ENCODE measurements at places on chromosomes 16 and 17. TPM values are rescaled to one million over a fixed set of nuclear protein-coding genes. Genes with fewer than 3 reads are reported as not detected.

- no peak for DNase-seq
Observed at GRCh38 chr16:56237451-56237930, 46.2 kb downstream of the GNAO1 start.

DNA sequence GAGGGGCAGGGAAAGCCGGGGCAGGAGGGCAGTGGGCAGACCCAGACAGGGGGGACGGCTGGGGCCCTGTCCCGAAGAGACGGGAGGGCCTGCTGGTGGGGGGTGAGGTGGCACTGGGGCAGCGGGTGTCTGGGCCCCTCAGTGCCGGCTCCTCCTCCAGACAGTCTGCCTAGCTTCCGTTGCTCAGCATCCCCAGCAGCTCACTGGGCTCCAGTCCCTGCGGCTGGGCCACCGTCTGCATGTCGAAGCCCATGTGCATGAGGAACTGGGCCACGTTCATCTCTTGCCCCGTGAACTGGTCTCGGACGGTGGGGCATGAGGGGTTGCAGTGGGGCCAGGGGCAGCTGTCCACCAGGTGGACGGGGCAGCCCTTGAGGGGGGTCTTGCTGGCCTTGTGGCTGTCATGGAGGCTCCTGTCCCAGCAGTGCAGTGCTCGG, 5.8 kb upstream of the MYADML2 start:
- no peak for DNase-seq

GRCh38 chr16:73047221-73047535, 750 bp downstream of the ZFHX3 start:
- DNase-seq, result no peak

DNA sequence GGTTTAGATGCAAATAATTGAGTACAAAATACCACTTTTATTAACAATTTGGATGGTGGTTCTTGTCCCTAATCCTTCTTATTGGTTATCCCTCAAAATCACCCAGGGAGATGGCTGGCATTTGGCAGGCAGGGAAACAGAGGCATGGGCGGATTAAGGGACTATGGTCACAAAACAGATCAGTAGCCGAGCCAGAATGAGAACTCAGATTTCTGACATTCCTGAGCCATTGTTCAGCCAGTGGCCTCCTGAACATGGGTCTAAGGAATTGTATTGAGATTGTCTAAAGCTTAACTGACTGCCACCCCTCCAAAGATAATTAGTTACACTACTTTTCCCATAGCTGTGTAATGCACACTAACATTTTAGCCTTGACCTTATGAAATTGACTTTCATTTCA, 88.4 kb downstream of the CHD9NB start:
- DNase-seq, result no peak

DNA sequence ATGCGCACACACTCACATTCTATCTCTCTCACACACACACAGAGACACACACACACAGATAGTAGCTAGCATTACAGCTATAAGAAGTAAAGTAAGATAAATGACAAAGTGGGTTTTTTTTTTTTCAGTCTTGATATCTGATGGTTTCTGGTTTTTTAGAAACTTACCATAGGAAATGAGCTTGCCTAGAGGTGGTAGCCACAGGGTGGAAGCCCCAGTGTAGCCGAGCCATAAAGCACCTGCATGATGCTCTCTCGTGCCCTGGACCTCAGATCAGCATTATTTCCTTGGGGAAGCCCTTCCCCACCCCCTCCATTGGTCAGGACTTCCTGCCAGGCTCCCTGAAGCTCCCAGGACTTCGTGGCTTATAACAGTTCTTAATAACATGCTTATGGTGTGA, 264.3 kb upstream of the C16orf82 start:
- DNase-seq, result no peak

- no peak for DNase-seq
Observed at GRCh38 chr16:84548971-84549844, 44.7 kb upstream of the MEAK7 start.

GRCh38 chr17:13787636-13788035, 185.9 kb upstream of the HS3ST3A1 start:
- no peak for DNase-seq

DNA sequence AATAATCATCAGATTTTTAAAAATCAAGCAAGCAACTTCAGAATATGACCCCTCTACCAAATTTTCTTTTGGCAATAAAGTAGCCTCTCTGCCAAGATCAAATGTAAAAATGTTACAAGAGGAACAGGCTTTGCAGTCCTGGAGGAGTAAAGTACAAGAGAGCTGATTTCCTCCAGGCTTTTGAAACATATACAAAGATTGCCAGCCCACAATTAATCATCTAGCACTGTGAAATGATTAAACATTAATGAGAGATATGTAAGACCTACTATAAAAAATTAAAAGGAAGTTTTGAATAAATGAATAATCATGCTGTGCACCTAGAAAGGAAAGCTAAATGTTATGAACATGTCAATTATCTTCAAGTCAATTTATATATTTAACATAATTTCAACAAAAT, 26.3 kb downstream of the TXNDC11 start:
- DNase-seq, result no peak

GRCh38 chr17:51165680-51166197, 472 bp upstream of the NME2 start:
- DNase-seq, result no peak

DNA sequence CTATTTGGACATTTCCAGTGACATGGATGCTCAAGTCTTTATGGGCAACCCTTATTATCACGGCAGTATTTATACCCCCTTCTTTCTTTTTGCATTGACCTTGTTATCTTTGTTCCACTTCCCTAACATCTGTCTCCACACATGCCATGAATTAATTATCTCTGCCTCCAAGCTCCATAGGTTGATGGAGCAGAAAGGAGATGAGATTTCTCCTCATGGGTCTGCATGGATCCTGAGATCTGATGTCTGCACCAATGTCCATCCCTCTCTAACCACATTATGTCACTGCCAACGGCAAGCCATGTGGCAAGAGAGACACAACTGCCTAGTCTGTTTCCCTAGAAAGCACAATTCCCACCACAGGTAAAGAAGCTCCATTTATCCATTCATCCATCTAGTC, 416.8 kb upstream of the ASIC2 start:
- no peak for DNase-seq

DNA sequence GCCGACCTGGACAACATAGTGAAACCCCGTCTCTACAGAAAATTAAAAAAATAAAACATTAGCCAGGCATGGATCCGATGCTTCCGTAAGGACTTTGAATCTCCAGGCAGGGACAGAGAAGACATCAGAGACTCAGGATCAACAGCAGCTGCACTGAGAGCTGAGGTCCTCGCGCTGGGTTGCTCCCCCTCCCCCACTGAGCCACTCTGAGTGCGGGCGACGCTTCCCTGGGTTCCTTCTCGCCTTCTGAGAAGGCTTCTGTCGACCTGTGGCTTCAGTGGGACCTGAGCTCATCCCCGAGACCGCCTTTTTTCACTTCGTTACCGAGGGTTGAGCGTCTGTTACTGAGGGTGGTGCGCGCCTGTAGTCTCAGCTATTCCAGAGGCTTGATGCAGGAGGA, 20.4 kb downstream of the ACTG1 start:
- DNase-seq, result no peak

GRCh38 chr16:3968551-3968950, 88.0 kb upstream of the CREBBP start:
- no peak for DNase-seq

- DNase-seq, result no peak
Observed at GRCh38 chr17:19546289-19547065, 12.8 kb downstream of the SLC47A1 start.

DNA sequence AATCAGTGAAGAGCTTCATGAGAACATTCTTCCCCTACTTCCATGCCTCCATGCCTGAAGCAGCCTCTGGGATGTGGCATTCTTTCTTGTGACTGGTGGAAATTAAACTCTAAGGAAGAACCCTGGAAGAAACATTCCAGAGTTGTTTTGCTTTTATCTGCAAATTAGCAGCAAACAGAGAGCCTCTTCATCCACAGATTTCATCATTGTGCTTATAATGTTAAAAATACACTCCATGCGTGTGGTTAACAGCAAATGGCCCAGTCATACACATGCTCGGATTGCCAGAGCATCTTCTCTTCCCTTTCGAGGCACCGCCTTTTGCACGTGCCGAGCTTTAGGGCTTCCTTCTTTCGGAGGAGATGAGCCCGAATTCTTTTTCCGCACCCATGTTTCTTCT, 411.3 kb downstream of the SNX29 start:
- DNase-seq, result no peak

DNA sequence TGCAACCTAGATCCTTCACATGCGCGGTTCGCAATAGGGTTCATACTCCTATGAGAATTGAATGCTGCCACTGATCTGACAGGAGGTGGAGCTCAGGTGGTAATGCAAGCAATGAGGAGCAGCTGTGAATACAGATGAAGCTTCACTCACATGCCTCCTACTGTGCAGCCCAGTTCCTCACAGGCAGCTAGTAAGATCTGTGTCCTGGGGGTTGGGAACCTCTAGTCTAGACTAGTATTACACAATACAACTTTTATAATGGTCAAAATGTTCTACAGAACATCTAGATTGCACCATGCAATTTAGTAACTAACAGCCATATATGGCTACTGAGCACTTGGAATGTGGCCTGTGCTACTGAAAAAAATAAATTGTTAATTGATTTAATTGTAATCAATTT, 26.7 kb downstream of the ABCA5 start:
- no peak for DNase-seq

DNA sequence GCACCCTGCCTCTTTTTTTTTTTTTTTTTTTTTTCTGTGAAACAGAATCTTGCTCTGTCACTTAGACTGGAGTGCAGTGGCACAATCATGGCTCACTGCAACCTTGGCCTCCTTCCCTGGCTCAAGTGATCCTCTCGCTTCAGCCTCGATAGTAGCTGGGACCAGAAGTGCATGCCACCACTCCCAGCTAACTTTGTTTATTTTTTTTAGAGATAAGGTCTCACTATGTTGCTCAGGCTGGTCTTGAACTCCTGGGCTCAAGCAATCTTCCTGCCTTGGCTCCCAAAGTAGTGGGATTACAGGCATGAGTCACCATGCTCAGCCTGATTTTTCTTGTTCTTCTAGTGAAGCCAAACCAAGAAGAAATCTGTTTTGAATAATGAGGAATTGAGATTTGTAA, 25.0 kb downstream of the CDK12 start:
- DNase-seq, result no peak

GRCh38 chr17:69716556-69716955, 302.1 kb downstream of the MAP2K6 start:
- DNase-seq, result no peak

- no peak for DNase-seq
Observed at GRCh38 chr16:58001781-58002415, 691 bp downstream of the USB1 start.

DNA sequence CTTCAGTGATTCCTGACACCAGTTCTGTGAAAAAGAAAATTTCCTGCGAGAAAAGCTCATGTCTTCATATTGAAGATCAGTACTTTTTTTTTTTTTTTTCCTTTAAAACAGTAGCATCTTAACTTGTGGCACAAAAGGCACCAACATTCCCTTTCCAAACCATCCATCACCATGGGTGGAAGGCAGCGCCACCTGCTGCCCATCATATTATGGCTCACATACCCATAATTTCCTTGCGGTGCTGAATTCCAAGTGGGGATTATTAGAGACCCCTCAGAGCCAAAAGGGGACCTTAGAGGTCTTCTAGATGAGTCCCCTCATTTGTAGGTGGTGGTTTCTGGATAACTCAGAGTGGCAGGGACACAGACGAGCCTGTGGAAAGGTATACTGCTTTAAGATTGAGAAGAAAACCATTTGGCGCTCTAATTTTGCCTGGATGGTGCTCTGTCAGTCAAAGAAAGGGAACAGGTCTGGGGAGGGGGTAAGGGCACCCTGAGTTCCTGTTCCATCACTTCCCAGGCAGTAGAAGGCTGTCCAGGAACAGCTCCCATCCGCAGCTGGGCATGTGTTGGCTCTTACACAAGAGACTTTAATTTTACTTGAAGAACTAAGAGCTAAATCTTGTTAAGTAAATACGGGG, 7.9 kb upstream of the SOST start:
- DNase-seq, result peak; percentile 22

GRCh38 chr16:16041196-16041892, 91.9 kb downstream of the ABCC1 start:
- DNase-seq, result no peak

DNA sequence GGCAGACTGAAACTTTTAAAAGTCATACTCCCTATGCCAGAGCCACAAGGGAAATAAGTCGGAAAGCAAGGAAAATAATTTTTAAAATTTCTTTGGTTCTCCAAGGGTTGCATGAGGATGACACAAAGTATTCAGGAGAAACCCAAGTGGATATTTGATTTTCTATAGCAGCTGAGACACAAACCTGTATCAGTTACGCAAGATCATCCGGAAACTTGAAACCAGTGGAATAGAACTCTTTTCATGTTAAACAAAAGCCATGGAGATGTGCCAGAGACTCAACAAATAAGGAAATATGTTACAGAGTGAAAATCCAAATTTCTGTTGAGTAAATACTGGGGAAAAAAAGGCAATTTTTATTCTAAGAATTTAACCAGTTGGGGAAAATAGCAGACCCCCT, 294.7 kb downstream of the KIF2B start:
- DNase-seq, result no peak

- no peak for DNase-seq
Observed at GRCh38 chr16:84026606-84027005, 16.0 kb downstream of the SLC38A8 start.

- no peak for DNase-seq
Observed at GRCh38 chr17:9115214-9116191, 94.2 kb downstream of the NTN1 start.

DNA sequence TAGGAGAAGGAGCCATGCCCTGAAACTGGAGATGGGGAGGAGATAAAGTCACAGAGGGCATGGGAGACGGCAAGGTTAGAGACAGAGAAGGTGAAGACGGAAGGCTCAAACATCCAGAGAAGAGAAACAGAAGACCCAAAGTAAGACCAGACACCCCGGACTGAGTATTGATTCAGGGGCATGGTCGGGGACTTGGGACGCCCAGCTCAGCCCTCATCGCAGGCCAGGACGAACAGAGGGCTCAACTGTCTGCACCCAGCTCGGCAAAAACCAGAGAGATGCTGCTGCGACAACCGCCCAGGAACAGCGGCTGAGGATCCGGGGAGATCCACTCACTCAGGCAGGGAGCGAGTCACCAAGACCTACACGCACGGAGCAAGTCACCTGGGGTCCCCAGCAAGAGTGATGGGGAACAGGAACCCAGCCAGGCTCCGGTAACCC, 999 bp downstream of the XYLT1 start:
- DNase-seq, result no peak

GRCh38 chr17:65588181-65588808, 26.8 kb upstream of the AXIN2 start:
- no peak for DNase-seq

AHSP gene
- polyA plus RNA-seq, result not detected

ELOB gene
- polyA plus RNA-seq, result 595 TPM

PRSS33 gene
- not detected for polyA plus RNA-seq

TBC1D16 gene
- 5.9 TPM for polyA plus RNA-seq

CLEC3A gene
- polyA plus RNA-seq, result not detected

MGAT5B gene
- polyA plus RNA-seq, result 0.29 TPM

MYL4 gene
- polyA plus RNA-seq, result not detected

RASL10B gene
- 0.11 TPM for polyA plus RNA-seq

PRSS22 gene
- 2.2 TPM for polyA plus RNA-seq

NUDT16L1 gene
- 38.8 TPM for polyA plus RNA-seq
